ENCODE measurements at places on chromosomes 3 and 15. TPM values are rescaled to one million over a fixed set of nuclear protein-coding genes. Genes with fewer than 3 reads are reported as not detected.

The GNAT1 gene
- not detected for polyA plus RNA-seq

The ZKSCAN7 gene
- 1.8 TPM for polyA plus RNA-seq

The HCLS1 gene
- 91.9 TPM for polyA plus RNA-seq

The PTX3 gene
- 0.69 TPM for polyA plus RNA-seq

The SKOR1 gene
- 0.25 TPM for polyA plus RNA-seq

The PATL2 gene
- polyA plus RNA-seq = 1.2 TPM

The IL5RA gene
- polyA plus RNA-seq = 0.06 TPM

The SUSD5 gene
- polyA plus RNA-seq = 0.64 TPM

The SCAANT1 gene
- not detected for polyA plus RNA-seq
